ENCODE measurements at places on chromosomes 12 and 14.

DNA sequence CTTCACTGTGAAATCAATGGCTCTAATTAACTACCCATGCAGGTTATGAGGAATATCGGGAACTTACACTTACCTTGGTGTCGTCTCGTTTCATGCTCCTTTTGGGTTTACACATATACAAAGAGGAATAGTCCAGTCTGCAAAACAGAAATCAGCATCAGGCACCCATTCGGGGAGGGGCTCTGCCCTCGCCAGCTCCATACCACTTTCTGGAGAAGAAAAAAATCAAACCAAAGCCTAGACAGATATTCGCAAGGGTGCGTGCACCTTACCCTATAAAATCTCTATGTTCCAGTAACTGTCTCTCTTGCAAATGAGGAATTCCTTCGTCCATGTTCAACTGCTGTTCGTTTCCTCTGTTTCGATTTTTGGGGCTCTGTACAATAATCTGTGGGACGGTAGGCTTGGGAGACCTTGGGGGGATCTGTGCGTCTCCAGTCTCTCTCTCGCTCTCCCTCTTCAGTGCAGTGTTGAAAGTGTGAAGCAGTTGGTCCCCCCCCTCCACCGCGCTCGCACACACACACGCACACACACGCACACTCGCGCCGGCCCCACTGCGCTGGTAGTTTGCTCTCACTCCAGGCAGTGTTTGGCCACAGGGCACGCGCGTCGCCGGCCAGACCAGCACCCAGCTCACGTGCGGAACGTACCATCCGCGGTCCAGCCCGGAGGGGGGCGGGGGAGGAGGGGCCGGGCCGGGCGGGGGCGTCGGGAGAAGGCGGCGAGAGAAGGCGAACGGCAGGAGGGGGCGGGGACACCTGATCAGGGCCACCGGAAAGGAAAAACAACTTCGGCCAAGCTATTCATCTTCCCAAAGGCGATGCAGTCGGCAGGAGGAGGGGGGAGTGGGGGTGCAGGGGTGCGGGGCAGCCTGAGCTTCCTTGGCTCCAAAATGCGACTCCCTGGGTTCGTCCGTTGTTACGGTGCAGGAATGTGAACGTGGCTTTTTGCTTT is at the start of gene BHLHE41:
BHLHE41 (minus strand) TSS at position 592 of the 954 bp plus-strand sequence; CDS start at position 334, 258 bp downstream.
- DNase-seq = no peak

GRCh38 chr12:107859367-107859766 is 84.9 kb downstream of the ASCL4 start:
- DNase-seq = no peak

DNA sequence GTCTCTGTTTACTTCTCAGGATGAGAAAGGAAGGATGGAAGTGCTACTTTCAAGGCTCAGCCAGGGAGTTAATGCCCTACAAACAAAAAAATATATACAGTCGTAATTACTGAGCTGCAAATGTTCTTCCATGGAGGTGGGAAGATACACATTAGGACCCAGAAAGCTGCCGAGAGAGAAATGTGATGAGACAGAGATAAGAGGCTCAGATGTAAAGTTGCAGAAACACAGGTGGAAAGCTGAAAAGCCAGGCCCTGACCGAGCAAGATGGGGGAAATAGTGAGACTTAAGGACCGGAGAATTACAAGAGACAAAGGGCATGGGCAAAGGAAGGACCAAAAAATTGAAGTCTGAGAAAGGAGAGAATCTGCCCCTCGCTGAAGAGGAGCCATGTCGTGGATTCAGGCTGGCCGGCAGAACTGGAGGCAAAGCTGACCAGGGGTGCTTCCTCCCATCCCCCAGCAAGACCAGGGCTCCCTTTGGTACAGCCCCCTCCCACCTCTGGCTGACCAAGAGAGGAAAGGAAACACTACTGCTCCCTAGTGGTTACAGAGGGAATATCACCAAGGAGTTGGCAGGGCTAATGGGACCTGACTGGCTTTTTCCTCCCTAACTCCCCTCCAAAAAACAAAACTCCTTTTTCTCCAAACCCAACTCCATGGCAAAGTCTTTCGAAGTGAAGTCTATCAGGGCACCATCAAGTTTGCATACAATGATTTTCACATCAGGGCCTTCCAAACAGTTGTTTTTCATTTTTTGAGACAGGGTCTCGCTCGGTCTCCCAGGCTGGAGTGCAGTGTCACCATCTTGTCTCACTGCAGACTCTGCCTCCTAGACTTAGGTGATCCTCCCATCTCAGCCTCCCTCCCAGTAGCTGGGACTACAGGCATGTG is 12.1 kb downstream of the ZFHX2 start:
- DNase-seq = no peak

- no peak for DNase-seq
Measured at GRCh38 chr14:68771631-68772030, 21.2 kb downstream of the ZFP36L1 start.

GRCh38 chr12:118034429-118035189 is 18.1 kb downstream of the RFC5 start:
- no peak for DNase-seq

DNA sequence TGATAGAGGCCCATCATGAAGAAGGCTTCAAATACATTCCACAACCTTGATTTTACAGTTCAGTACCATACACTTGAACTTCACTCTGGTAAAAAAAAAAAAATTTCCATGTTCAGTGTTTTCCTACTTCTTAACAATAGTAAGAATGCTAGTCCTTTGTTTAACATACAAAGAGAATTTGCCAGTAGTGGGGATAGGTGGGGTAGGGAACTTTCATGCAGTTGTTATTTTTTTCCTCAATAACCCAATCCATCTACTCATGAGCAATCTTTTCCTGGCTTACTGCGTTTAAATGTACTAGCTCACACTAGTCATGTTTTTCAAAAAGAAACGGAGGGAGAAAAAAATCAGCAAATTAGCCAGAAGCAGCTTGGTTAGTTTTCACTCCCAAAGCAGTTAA is 206.1 kb downstream of the PRKD1 start:
- no peak for DNase-seq

Measured in stimulated activated CD8-positive, alpha-beta memory T cell treated with anti-CD3 and anti-CD28 coated beads, Interleukin-2, amount 100 ng/mL, for 1 hour (primary cell).